ENCODE measurements at places on chromosomes 11 and 22. TPM values are rescaled to one million over a fixed set of nuclear protein-coding genes. Genes with fewer than 3 reads are reported as not detected.

DNA sequence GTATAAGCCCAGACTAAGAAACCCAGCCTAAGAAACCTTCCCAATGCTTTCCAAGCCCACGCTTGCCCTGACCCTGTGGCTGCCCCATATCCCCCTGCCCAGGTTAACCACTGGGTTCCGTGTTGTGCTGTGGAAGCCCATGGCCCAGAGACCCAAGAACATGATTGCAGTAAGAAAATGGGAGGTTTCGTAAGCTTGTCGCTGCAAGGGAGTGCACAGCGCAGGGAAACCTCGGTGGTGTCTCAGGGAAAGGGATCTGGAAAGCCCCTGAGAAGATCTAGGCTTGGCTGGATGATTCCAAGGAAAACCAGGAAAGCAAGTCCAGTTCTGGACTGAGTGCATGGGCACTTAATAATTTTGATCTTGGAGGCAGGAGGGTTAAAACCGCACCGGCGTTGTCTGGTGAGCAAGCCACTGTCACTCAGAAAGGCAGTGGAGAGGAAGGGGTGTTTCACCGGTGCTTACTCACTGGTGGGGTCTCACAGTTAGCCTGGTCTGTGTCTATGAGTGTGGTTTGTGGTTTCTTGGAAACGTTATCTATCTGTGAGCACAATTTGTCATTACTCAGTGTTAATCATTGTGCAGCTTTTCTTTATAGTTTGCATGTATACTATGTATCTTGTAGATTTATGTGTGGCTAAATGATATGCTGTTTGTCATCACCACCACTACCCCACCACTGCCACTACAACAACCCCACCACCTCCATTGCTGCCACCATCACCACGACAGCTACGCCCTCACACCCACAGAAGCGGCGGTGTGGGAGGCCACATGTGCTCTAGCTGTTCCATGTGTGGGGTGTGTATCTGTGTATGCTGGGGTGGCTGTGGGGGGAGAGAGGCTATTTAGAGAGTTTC, 53.3 kb upstream of the PRDM11 start:
- DNase-seq, result no peak

DNA sequence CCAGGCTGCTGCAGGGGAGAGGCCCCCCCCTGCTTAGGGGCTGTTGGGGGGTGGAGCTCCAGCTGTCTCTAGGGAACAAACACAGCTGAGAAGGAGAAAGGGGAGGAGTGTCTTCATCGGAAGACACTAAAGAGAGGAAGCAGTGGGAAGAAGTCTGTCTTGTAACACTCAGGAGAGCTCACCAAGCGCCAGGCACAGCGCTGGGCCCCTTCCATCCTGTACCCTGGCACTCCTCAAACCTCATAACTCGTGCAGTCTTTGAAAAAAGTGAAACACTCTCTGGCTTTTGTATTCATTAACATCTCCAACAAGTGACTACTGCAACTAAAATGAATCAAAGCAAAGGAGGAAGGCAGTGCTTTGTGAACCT, 67.4 kb upstream of the PRDM11 start:
- no peak for DNase-seq

DNA sequence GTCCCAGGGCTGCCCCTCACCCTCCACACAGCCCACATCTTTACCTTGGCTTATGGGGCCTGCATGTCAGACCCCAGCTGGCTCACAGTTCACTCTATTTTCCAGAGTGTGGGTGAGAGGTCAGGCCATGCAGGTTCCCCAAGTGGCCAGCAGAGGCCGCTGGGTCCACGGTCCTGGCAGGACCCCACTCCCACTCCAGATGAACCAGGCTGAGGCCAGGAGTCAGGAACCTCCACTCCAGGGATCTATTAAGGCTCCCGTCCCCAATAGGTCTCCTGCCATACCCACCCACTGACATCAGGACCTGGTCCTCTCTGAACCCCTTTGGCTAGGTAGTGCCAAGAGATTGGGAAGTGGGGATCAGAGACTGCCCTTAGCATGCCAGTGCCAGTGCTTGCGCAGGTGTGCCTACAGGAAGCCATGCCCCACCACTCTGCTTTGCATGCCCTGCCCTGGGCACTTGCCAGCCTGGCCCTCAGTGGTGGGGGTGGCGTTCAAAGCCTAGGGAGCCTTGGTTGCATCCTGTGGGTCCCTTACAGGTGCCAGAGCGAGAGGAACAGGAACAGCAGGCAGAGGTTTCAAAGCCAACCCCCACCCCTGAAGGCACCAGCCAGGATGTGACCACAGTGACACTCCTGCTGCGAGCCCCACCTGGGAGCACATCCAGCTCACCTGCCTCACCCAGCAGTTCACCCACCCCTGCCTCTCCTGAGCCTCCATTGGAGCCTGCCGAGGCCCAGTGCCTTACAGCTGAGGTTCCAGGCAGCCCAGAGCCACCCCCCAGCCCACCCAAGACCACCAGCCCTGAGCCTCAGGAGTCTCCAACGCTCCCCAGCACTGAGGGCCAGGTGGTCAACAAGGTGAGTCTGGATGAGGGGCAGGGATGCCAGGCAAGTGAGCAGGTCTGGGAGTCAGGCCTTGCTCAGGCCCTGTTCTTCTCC, 8.3 kb downstream of the SMTN start:
- no peak for DNase-seq

DNA sequence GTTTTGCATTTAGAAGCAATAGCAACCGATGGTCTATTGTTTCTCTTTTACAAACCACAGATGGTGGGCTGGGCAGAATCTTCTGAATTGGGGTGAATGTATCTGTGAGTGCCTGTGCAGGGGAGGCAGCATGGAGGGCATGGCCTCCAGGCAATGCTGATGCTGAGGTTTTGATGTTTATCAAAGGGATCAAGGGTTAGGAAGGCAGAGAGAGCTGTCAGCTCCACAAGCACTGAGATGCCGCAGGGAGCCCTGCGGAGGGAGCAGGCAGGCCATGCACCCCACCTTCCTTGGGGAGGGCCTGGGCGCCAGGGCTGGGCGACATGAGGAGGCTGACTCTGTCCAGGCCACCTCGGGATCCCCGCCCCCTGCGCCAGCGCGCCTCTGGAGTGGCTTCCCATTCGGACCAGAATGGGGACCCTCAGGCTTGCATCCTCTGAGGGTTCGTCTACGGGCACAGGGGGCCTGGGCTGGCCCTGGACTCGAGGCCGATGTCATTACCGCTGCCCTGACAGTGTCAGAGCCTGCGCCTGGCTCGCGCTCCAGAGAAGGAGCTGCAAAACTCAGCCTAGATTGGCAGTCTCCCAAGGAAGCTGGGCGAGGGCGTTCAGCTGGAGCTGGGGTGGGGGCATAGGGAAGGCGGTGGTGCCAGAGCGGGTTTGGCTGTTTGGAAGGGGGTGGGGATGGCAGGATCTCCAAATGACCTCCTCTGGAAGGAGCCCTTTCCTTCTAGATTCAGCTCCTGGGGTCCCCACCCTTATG, 13.9 kb upstream of the TH start:
- DNase-seq, result no peak

DNA sequence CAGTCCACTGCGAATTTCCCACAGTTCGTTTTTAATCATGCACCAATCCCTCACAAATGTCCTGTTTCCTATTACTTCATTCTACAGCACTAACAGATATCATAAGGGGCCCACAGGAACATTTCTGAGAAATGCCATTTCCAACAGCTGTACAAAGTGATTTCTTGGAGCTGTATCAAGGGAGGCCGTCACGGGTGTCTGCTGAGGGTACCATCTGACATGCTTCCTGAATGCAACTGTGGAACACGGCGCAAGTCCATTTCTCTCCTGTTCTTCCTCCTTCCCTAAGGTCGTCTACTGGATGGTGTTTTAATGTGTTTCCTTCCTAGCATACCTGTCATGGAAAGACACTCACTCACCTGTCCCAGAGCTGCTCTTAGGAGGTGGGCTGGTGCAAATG, 320.7 kb downstream of the LARGE1 start:
- DNase-seq, result no peak

GRCh38 chr22:26324150-26324549, 104.9 kb upstream of the ASPHD2 start:
- no peak for DNase-seq

GRCh38 chr11:99505316-99505715, 484.6 kb downstream of the CNTN5 start:
- no peak for DNase-seq

GRCh38 chr11:62108017-62108750, 15.6 kb upstream of the INCENP start:
- peak; percentile 12 for DNase-seq

DNA sequence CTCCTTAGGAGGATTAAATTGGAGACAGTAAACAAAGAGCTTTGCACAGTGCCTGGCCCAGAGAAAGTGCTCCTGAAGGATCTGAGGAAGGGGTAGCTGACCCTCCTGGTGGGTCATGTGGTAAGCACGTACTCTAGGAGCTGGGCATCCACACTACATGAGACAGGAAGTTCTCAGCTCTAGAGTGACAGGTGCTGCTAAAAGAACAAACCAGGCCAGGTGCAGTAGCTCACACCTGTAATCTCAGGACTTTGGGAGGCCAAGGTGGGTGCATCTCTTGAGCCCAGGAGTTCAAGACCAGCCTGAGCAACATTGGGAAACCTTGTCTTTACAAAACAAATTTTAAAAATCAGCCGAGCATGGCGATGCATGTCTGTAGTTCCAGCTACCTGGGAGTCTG, 13.1 kb downstream of the SLC43A1 start:
- no peak for DNase-seq

GRCh38 chr11:7545611-7546010, 31.8 kb downstream of the PPFIBP2 start:
- DNase-seq, result no peak

DNA sequence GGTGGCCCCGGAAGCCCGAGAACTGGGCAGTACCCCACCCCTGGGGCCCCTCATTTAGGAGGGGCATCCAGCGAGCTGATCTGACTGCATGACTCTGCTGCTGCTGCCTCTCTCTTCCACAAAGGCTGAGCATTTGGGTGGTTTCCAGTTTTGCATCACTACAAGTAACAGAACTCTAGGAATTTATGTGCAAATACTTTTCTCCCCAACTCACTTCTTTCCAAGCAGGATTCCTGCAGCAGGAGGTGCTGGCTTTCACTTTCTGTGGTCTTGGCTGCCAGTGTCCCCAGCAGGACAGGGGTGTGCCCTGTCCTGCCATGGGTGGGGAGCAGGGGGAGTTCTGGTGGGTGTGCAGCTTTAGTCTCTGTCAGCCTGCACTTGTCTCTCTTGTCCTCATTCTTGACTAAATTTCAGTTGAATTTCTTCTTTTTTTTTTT, 21.2 kb downstream of the UPB1 start:
- DNase-seq, result no peak

- DNase-seq, result no peak
Observed at GRCh38 chr11:106409222-106409621, 331.8 kb downstream of the AASDHPPT start.

DNA sequence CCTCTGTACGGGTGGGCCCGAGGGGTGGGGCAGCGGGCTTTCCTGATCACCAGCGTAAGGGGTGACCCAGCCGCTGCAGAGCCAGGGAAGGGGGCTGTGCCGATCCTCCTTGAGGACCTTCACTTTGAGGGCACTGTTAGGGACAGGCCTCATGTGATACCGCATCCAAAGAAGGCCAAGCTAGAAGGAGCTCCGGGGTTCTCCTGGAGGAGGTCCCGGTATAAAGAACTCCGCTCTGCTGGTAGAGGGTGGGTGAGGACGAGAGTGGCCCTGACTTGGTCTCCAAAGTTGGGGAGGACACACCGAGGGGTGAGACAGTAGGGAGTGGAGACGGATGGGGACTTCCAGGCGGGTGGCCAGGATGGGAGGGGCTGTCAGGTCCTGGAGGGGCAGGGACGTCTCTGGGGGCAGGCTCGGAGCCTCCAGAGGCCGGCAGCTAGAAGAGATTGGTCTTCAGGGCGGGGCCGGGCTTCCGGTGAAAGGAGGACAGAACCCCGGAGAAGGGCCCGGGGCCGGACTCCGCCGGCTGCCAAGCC, 4.6 kb downstream of the PHOX2A start:
- DNase-seq, result no peak

GRCh38 chr11:126390272-126390867, 34.9 kb downstream of the ST3GAL4 start:
- DNase-seq, result no peak

DNA sequence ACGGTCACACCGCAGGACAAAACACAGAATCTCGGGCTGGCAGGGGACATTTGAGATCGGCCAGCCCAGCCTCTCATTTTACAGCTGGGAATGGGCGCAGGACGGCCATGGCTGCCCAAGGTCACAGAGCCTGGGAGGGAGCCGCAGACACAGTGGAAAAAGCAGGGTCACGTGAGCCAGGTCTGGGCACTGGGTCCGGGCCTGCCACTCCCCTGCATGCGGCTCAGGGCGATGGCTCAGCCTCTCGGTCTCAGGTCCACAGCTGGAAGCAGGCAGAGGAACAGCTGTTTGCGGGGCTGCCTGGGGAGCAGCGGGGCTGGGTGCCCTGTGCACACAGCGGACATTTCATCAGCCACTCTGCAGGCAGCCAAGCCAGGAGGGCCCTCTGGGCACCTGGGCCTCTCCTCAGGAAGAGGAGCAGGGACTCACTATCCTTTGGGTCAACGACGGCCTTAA, 10.4 kb upstream of the PPARA start:
- DNase-seq, result no peak

GRCh38 chr11:36500315-36500721, 9.8 kb downstream of the TRAF6 start:
- DNase-seq, result no peak

DNA sequence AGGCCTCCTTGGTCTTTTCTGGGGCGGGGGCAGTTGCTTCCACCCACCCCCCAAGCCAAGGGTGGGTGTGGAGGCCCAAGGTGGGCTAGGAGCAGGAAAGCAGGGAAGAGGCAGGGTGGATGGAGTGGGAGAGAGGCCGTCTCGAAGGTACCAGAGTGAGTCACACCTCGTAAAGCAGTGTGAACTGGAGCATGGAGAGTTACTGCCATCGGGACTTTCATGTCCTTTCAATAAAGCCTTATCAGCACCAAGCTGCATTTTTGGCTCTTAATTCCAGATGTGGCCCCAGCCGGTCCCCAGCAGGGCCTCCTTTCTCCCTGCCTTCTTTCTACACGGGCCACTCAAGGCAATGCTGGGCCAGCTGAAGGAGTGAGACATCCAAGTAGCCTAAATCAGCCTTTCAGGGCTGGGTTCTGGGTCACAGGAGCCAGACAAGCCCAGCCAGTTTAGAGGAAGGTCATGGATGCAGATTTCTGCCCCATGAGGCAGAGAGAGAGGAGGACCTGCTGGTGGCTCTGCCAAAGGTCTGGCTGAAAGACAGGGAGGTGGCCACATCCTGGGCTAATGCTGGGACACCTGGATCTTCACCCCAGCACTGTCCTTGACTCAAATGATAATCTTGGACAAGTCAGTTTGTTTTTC, 59.0 kb upstream of the CD82 start:
- DNase-seq, result no peak

GRCh38 chr11:108319541-108320145, 96.8 kb downstream of the ATM start:
- DNase-seq, result no peak

Gene PRDM11
- total RNA-seq, result 1.3 TPM

Gene POLA2
- 78.9 TPM for total RNA-seq

Gene OR5L1
- not detected for total RNA-seq

Gene DRICH1
- 0.34 TPM for total RNA-seq

Gene OR5D13
- total RNA-seq, result not detected
